ENCODE measurements at places on chromosomes 13 and 19.

GRCh38 chr19:14160017-14160703 lies 23.8 kb upstream of the ASF1B start:
- DNase-seq = no peak

GRCh38 chr19:39405261-39405957 lies 1.2 kb upstream of the ZFP36 start:
- no peak for DNase-seq

DNA sequence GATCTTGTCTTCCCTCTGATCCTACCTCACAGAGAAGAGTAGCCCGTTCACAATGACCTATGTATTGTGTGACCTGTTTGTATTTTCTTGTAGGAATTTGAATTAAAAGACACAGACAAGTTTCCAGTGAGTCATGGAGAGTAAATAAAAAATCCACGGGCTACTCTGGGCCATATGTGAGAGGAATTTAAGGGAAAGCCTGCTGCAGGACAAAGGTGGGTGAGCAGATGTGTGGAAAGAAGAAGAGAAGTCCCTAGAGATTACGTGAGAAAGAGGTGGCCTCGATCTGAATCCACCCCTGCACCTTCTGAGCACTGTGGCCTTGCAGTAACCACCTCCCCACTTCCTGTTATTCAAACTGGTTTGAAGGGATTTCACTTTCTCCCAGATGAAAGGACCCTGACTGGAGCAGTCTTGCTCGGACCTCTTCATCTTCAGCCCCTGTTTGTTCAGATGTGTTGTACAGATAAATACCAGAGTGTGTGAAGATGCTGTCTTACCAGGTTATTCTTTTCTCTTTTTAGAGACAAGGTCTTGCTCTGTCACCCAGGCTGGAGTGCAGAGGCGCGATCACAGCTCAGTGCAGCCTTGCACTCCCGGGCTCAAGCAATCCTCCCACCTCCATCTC lies 205.4 kb downstream of the PDS5B start:
- DNase-seq = no peak

GRCh38 chr13:109198585-109198984 lies 569.2 kb downstream of the MYO16 start:
- no peak for DNase-seq

DNA sequence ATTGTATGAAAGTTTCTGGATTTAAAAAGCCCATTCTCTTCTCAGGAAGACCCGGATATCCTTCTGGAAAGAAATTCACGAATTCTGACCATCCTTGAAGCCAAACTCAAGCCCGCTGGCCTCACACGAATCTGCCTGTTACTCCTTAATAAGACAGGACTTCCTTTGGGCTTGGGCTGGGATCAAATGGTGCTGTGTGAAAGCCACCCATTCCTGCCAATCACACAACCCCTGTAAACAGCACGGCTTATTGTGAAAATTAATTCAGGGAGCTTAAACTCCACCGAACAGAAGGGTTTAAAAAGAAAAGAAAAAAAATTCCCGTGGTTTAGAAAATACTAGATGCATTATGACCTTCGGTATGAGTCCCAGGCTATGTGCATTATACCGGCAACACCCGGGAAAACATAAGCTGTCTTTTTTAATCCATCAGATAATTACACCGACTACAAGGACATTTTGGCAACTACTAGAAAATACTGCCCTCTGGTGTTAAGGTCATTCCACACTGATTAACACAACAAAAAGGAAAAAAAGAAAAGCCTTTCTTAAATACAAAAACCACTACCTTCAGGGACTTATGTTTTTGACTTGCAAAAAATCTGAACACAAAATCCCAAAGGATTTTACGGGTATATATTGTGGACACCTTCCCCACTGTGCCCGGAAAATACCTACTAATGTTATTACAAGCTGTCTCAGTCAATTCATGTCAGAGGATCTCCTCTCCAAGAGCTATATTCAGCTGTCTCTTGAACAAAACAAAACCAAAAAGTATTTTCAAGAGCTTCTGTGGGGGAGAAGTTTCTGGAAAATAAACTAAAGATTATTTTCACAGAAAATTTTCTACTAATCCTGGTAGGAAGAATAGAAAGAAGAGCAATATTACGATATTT lies 76.0 kb upstream of the LSM14A start:
- DNase-seq = peak; percentile 42

GRCh38 chr19:2032296-2032941 lies 16.9 kb upstream of the BTBD2 start:
- DNase-seq = peak; percentile 83

DNA sequence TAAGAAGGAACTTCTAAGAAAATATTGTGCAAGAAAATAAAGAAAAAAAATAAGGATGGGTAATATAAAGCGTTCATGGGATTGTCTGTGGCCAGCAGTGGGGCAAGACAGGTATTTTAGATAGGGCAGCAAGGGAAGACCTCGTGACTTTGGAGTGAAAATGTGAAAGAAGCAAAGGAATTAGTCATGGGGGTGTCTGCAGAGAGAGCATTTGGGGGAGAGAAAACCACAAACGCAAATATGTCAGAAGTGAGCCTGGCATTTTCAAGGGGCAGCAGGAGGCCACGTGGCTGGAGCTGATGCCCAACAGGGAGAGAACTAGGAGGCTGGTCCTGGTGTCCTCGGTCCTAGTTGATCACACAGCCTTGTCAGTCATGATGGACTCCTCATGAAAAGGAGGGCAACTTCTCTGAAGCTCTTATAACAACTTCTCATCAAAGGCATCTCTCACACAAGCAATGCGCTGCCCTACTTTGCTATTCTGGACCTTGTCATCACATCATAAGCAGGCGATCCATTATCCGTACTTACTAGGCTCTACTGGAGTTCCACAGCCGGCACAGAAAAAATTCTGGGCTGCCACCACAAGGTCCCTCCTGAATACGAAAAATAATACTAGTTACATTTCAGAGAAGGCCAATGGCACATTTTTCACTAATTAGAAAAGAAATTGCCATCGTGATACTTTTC lies 31.0 kb downstream of the RUBCNL start:
- no peak for DNase-seq

GRCh38 chr19:16527971-16528521 lies 14.2 kb downstream of the CHERP start:
- DNase-seq = no peak

- DNase-seq = no peak
Measured at GRCh38 chr19:3826163-3826562, 40.0 kb upstream of the MATK start.

- DNase-seq = no peak
Measured at GRCh38 chr13:99377641-99378040, 70.4 kb upstream of the GPR183 start.

GRCh38 chr19:38047049-38047438 lies 140.0 kb downstream of the SIPA1L3 start:
- DNase-seq = no peak

- DNase-seq = no peak
Measured at GRCh38 chr19:6531956-6532243, 1.1 kb downstream of the TNFSF9 start.

GRCh38 chr13:94236872-94237271 lies 242.6 kb downstream of the DCT start:
- no peak for DNase-seq

- no peak for DNase-seq
Measured at GRCh38 chr19:7337380-7338194, 11.2 kb upstream of the ARHGEF18 start.

DNA sequence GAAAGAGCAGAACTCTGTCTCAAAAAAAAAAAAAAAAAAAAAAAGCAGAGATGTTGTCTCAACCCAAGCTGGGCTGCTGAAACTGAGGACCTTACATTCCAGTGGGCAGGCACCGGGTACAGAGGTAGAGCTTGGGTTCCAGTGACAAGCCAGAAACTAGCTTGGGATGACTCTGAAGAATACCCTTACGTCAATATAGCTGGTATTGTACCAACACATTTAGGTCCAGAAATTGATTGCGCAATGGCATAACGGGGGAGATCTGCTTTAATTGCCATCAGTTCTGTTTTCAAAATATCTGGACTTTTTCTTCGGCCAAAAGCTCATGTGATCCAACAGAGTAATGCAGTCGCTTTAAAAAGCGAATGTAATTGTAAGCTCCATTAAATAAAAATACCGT lies 103.1 kb upstream of the UBL3 start:
- no peak for DNase-seq

DNA sequence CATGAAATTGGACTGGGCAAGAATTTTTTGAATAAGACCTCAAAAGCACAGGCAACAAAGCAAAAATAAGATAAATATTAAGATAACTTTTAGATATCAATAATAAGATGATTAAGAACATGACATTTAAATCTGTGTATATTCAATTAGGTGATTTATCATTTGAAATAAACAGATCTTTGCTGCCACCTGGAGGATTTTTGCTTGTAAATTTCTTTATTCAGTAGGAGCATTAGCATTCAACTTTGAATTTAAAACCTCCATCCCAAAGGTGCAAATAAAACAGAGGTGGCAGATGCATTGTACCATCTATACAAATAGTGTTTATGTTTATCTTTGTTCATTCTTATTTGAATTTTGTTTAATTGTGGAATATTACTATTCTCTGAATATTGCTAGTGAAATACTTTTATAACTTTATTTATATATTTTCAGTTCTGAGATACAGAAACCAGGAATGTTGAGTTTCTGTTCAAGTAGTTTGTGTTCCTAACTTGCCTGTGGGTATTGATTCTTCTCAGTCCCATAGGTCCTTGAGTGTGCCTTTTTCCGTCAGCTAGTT lies 20.9 kb downstream of the COG6 start:
- peak; percentile 23 for DNase-seq

- DNase-seq = no peak
Measured at GRCh38 chr13:71645467-71645866, 221.5 kb downstream of the DACH1 start.

DNA sequence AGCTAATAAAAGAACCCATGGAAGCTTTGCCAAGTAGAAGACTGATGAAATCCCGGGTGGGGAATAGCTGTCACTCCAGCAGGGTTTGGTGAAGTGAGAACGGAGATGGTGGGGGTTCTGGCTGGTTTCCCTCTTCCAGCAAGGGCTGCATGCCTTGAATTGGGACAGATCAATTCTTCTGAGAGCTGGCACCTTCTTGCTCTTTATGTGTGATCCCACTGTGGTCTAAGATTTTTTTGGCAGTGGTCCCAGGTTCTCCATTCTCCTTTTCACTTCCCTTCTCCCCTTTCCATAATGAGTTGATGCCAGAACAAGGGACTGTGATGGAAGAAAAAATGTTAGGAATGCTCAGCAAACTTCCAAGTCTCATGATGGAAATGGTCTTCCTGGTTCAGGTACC lies 50.0 kb downstream of the TNFSF11 start:
- DNase-seq = no peak

DNA sequence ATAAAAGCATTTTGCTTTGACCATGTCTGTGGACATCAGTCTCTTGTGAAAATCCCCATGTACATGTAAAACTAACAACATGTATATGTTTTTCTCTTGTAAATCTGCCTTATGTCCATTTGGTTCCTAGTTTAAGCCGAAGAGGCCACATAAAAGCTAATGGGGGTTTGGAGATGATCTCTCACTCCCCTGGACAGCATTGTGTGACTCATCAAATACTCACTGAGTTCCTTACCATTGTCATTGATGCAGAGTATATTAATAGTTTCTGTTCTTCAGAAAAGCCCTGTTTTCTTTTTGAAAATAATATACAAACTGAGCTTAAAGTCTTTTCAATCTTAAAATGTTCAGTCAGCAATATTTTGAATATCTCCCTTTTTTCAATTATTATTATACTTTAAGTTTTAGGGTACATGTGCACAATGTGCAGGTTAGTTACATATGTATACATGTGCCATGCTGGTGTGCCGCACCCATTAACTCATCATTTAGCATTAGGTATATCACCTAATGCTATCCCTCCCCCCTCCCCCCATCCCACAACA lies 536.7 kb upstream of the HTR2A start:
- no peak for DNase-seq

- no peak for DNase-seq
Measured at GRCh38 chr13:21557995-21558394, 46.0 kb downstream of the MICU2 start.

DNA sequence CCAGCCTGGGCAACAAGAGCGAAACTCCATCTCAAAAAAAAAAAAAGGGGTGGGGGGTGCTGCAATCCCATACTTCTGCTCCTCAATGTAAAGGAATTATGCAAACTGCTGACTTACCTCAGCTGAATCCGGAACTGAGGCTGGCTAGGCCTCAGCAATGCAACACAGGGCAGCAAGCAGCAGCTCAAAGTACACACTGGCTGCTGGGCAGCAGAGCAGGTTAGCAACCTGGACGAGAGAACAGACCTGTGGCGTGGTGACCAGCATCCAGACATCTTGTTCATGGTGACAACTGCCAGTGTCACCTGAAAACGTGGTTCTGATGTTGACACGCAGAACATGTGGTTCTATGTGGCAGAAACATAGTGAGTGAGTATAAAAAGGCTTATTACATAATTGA lies 28.1 kb downstream of the ZNF14 start:
- DNase-seq = no peak

DNA sequence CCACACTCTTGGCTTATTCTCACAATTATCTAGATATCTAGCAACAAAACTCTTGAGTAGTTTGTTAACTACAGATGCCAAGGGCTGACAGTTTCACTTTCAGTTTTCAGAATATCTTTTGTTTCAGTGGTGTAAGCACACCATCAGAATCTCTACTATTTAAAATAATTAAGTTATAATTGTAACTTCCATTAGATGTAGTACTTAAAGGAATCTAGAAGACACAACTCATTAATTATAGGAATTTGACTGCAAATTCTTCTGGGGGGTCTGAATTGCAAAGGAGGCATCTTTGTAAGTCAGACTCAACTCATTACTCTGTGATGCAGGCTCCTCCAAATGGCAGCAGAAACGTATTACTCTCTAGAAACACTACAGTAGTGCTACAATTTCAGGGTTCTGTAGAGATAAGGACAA lies 44.9 kb upstream of the USPL1 start:
- DNase-seq = peak; percentile 63

DNA sequence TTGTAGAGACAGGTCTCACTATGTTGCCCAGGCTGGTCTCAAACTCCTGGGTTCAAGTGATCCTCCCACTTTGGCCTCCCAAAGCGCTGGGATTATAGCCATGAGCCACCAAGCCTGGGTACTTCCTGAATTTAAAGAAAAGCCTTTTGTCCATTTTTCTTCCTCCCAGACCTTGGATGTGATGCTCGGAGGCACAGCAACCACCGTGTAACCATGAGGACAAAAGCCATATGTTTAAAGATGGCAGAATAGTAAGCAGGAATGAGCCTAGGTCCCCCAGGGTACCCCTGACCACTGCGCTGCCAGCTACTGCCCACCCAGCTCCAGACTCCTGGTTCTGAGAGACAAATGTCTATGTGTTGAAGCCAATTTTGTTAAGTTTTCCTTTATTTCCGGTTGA lies 31.1 kb downstream of the ZC3H4 start:
- DNase-seq = no peak

DNA sequence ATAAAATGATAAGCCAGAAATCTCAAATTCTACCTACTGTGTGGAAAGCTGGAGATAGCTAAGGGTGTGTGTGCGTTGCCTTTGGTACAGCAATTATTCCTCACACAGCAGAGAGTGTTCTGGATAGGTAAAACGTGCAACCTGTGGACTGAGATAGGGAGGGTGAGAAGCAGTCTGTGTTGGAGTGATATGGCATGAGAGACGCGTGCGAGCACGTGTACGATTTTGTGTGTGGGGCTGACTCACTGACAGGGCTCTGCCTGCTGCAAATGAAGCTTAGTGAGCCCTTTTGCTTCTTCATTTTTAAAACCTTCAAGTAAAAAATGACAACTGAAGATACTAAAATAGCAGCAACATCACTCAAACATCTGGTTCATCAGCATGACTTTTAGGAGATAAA lies 35.7 kb upstream of the SLC10A2 start:
- DNase-seq = no peak

- DNase-seq = no peak
Measured at GRCh38 chr19:1275976-1276627, 772 bp downstream of the FAM174C start.

GRCh38 chr19:47461876-47462275 lies 9.8 kb downstream of the SLC8A2 start:
- DNase-seq = no peak

- no peak for DNase-seq
Measured at GRCh38 chr19:12478234-12478941, 6.2 kb downstream of the ZNF709 start.

Data from right lung (tissue), 10 donors.